Cerebellar cortex (tissue), 1 donor: ENCODE measurements at places on chromosomes 2 and 18.

GRCh38 chr2:127219171-127220070 lies 678 bp downstream of the CYP27C1 start:
- DNase-seq = no peak

- DNase-seq = no peak
Measured at GRCh38 chr2:8494151-8494550, 187.7 kb upstream of the ID2 start.

GRCh38 chr2:213069531-213069930 lies 81.9 kb downstream of the IKZF2 start:
- DNase-seq = no peak

DNA sequence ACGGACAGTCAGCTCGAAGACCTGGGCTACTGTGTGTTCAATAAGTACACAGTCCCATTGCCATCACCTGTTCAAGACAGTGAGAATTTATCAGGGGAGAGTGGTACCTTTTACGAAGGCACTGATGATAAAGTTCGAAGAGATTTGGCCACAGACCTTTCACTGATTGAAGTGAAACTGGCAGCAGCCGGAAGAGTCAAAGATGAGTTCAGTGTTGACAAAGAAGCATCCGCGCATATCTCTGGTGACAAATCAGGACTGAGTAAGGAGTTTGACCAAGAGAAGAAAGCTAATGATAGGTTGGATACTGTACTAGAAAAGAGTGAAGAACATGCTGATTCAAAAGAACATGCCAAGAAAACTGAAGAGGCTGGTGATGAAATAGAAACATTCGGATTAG lies 76.9 kb upstream of the UNC80 start:
- DNase-seq = no peak

DNA sequence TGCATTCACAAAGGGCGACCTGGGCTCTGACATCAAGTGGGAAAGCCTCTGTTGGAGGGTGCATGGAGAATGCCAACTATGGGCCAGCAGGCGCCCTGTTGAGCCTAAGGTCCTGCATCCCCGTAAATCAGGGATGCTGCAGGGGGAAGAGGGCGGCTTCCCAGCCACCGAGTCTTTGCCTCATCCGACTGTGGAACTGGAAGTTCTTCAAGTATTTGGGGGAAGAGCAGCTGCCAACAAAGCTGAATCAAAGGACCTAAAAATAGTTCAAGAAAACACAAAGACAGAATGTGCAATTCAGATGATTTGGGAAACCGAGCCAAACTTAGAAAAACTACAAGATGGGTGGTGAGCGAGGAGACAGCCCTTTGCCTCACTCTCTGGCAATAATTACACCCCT lies 281.1 kb upstream of the MGAT5 start:
- peak; percentile 40 for DNase-seq

DNA sequence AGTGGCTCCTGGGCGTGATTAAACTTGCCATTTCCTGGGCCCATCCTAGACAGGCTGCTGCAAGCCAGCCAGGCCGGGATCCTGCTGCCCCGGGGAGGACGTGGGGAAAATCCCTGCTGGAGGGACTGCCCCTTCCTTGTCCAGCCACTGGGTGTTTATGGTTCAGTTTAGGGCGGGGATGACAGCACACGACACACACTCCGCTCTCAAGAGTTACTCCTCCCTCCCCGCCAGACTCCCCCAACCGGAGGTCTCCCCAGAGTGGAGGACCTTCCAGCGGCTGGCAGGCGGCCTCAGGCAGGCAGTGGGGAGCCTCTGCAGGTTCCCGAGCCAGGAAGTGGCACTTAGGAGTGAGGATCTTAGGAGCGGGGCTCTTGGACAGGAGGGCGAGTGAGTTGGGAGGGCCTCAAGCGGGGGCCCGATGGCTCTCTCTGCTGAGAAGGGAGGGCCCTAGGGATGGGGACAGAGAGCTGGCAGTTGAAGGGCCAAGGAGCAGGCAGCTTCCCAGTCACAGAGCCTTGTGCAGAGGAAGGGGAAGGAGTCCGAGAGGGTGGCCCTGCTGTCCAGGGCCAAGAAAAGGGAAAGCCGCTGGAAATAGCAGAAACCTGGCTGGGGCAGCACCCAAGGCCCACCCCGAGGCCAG lies 5.7 kb upstream of the GPR35 start:
- no peak for DNase-seq

- DNase-seq = no peak
Measured at GRCh38 chr2:108630567-108631405, 88.5 kb upstream of the RANBP2 start.

- peak; percentile 60 for DNase-seq
Measured at GRCh38 chr2:8849327-8849726, 11.9 kb upstream of the KIDINS220 start.

- no peak for DNase-seq
Measured at GRCh38 chr2:144267239-144267638, 252.7 kb downstream of the ZEB2 start.

GRCh38 chr18:11751341-11752115 lies 62.5 kb downstream of the GNAL start:
- no peak for DNase-seq

DNA sequence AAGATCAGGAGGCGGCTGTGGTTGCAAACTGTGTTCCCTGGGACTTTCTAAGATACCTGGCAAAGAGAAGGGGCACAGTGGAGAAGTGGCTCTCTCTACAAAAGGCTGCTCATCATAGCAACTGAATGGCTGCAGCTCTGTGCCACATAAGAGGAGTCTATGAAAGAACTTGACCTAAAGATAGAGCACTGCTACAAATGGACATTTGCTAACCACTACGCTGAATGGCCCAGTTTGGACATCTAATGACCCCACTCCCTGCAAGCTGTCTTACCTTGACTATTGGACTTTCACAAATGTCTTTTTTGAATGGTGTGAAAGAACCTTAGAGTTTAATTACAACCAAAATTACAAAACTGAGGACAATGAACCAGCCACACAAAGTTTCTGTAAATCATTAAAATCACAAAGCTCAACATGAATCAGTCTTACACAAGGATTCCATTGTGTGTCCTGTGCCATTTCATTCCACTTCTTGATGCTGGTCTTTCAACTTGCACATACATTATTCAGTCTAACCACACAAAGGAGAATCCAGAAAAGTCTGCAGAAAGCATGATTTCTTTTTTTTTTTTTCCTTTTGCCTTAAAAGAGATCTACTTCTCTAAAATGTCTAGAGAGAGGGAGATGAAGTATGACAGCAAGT lies 154.0 kb downstream of the LAMA1 start:
- no peak for DNase-seq

- DNase-seq = no peak
Measured at GRCh38 chr18:42937436-42937835, 178.0 kb downstream of the RIT2 start.

GRCh38 chr2:175557810-175558377 lies 376.4 kb upstream of the ATP5MC3 start:
- no peak for DNase-seq

- DNase-seq = no peak
Measured at GRCh38 chr18:2123077-2123476, 448.2 kb downstream of the METTL4 start.

DNA sequence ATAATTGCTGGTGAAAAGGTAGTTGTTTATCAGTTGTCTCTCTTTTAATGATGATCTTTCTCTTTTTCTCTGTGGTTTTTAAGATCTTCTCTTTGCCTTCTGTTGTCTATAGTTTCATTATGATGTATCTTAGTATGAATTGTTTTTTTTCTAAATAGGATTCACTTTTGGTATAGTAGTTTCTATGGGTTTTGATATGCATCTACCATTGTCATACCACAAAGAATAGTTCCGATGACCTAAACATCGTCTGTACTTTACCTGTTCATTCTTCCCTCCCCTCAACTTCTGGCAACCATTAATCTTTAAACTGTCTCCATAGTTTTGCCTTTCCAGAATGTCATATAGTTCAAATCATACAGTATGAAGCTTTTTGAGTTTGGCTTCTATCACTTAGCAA lies 19.6 kb downstream of the RDH14 start:
- DNase-seq = no peak

DNA sequence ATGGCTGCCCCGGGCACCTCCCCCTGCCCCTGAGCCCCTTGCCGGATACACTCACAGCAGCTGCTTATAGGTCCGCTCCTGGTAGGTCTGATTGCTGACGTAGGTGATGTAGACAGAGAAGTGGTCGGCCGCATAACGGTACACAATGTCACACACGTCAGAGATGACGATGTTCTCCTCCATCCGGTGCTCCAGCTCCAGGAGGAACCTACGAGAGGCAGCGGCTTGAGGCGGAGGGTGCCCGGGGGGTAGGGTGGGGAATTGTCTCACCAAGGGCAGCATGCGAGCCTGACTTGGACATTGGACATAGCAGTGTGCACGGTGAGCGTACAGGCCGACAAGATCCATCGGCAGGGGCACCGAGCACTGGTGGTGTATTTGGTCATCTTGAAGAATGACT lies 22.8 kb downstream of the SNORC start:
- no peak for DNase-seq

- DNase-seq = no peak
Measured at GRCh38 chr2:124683536-124684428, 658.7 kb downstream of the CNTNAP5 start.

GRCh38 chr2:55901322-55901721 lies 22.3 kb downstream of the EFEMP1 start:
- DNase-seq = no peak

DNA sequence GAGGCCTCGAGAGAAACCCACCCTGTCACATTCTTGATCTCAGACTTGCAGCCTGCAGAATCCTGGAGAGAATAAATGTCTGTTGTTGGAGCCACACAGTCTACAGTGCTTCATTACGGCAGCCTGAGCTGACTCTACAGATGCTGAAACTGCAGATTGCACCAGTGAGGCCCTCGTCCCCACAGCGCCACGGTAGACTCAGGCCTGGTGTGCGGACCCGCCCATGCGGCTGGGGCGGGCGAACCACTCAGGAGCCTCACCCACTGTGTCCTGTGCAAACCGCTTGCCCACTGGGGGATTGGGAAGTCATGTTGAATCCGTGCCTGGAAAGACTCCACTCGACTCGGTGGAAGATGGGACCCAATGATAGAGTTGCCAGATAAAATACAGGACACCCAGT lies 125.2 kb upstream of the COPS8 start:
- DNase-seq = no peak

GRCh38 chr2:62217421-62217820 lies 21.5 kb downstream of the B3GNT2 start:
- DNase-seq = no peak

DNA sequence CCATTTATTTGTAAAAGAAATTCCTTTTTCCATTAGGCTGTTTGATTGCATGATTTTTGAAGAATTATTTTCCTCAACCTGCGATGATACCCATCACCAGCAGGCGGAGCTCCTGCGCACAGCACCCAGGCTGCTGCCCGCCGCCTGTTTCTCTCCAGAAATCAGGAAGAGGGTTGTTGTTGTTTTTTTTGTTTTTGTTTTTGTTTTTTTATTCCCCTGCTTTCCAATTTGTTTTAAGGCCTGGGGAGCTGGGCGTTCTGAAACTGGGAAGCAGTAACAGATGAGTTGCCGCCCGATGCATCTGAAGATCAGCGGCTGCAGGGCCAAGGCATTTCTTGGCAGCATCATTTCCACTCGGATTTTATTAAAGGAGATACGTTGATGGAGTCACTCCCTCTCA lies 132.1 kb downstream of the MBP start:
- peak; percentile 40 for DNase-seq

GRCh38 chr2:12243381-12243780 lies 473.4 kb upstream of the TRIB2 start:
- no peak for DNase-seq

DNA sequence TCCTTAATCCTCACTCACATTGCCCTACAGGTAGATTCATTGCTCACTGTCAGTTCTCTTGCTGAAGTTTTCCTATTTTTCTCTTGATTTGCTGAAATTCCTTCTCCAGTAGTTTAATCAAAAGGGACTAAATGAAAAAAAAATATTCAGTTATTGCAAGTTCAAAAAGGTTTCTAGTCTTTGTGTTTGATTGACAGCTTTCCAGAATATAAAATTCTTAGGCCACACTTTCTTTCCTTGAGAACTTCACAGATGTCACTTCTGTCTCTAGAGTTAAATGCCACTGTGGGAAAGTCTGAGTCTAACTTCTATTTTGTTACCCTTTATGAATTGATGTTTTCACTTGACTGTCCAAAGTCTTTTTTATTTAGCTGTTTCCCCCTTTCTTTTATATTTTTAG lies 25.7 kb downstream of the RRM2 start:
- DNase-seq = no peak

DNA sequence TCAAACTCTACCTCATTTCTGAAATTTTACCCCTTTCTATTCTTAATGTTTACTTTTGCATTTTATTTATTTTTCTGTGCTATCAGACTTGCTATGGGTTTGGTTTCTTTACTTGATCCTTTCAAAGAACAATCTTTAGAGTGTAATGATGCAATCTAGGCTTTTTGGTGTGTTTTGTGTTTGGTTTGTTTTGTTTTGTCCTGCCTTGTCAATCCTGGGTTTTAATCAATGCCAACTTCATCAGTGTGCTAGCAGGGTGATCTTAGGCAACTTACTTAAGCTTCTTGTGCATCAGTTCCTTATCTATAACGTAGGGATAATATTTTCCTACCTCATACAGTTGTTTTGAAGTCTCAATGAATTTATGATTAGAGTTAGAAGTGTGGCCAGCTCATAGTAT lies 350.4 kb downstream of the NR4A2 start:
- no peak for DNase-seq

- DNase-seq = no peak
Measured at GRCh38 chr2:224417361-224417729, 15.4 kb upstream of the FAM124B start.

DNA sequence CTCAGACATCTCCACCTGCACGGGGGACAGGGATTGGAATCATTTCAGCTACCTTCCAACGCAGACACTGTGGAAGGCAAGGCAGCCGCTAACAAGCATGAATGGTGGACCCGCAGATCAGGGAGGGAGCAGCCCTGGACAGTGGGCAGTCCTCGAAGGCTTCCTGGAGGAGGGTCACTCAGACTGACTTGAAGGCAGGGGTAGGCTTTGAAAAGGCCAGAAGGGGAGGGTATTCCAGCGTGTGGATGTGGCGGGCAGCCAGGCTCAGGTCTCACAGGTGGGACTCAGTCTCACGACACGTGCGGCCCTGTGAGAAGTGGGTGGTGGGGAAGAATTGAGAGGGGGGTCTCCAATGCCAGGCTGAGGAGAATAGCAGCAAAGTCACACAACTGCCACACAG lies 29.9 kb downstream of the DYSF start:
- DNase-seq = no peak

- DNase-seq = no peak
Measured at GRCh38 chr2:219748671-219749570, 121.5 kb downstream of the SLC4A3 start.
